ENCODE measurements at places on chromosomes 11 and 22.

- DNase-seq = no peak
These were observed 21.2 kb downstream of the A4GALT start for GRCh38 chr22:42699281-42699975.

DNA sequence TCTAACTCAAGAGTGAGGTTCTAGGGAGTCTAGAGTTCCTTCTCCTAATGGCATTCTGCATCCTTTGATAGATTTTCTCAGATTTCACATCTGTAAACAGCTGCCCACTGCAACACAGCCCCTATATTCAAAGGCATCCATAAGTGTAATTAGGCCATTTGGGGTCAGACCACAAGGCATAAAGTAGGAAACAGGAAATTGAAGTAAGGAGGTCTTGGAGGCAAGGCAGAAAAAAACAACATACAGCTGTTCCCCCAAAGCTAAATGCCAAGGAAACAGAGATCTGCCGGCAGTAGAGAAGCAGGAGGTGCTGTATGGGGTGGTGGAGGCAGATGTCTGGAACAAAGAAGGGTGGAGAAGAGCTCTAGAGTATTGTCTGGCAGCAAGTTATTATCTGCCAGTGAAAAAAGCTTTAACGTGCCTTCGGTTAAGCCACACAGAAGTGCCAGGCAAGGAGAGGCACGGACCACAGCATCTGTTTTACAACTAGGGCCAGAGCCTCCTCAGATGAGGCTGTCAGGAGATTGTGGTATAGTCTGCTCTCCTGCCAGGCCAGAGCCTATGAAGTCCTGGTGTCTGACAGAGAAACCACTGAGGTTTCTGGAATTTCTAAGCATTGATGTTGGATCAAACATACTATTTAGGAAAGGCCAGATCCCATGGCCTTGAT lies 100.2 kb upstream of the CHRM4 start:
- no peak for DNase-seq

GRCh38 chr11:130124096-130124495 lies 35.5 kb upstream of the ST14 start:
- DNase-seq = peak; percentile 80

DNA sequence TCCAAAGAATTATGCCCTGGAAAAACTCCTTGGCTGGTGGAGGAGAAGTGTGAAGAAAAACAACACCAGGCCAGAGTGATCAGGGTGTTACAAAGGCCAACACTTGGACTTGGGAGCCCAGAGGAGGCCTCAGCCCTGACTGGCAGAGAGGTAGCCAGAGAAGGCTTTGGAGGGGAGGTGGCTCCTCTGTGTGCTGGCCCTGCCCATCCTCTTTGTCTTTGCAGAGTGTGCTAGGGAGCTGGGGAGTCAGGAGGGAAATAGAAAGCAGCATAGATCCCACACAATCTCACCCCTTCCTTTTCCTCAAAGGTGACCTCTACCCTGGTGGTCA lies 12.0 kb upstream of the P2RY6 start:
- no peak for DNase-seq

DNA sequence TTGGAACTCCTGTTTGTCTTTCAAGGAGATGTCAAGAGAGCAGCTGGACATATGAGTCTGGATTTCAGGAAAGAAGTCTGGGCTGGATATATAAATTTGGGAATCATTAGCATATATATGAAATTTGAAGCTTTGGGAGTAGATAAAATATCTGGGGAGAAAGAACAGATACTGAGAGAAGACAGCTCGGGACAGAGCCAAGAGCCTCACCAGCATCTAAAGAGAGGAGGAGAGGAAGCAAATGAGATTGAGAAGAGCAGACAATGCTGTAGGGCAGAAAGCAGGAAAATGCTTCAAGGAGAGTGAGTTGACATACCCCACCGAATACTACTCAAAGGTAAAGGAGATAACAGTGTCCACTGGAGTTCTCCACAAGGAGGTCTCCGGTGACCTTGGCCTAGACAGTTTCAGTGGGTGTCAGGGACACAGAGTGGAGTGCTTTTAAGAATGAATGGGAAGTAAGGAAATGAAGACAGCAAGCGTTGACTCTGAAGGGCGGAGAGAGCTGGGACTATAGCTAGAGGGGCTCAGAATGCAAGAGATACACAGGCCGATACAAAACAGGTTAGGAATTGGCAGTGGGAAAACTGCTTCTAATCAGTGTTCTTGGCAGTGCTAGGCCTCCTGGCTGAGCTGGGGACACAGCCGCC lies 862 bp downstream of the APBB1 start:
- no peak for DNase-seq

DNA sequence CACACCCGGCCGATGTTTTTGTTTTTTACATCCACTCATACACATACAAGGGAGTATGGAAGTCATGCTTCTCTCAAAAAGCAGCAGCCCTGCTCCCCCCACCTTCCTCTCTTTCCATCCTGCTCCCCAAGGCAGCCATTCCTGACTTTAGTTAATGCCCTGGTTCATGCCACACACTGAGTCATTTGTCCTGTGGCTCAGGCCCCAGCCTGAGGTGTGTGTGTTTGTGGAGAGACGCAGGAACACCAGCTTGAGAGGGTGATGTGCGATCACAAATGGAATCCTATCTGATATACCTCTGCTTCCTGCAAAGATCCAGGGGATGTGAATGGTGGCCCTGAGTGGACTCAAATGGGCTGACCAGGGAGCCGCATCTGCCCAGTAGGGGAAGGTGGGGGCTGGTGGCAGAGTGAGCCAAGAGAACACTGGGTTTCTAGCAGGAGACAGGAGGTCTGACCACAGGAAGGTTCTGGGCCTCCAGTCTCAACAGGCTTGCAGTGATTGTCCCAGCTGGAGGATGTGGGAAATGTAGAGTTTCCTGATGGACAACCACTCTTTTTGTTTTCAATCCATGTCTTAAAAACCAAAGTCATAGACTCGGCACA lies 86.7 kb downstream of the OSBP2 start:
- DNase-seq = no peak

GRCh38 chr22:28977060-28977459 lies 84.6 kb downstream of the C22orf31 start:
- DNase-seq = no peak

DNA sequence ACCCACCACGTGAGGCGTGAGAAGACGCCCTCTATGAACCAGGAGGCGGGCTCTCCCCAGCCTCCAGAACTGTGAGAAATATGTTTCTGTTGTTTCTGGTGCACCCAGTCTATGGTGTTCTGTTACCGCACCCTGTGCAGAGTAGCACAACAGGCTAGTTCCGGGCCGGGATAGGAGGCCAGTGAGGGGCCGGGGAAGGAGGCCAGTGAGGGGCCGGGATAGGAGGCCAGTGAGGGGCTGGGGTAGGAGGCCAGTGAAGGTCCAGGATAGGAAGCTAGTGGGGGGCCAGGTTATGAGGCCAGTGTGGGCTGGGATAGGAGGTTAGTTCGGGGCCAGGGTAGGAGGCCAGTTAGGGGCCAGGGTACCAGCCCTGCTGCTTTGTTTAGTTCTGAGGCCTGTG lies 204.6 kb downstream of the BARX2 start:
- no peak for DNase-seq

DNA sequence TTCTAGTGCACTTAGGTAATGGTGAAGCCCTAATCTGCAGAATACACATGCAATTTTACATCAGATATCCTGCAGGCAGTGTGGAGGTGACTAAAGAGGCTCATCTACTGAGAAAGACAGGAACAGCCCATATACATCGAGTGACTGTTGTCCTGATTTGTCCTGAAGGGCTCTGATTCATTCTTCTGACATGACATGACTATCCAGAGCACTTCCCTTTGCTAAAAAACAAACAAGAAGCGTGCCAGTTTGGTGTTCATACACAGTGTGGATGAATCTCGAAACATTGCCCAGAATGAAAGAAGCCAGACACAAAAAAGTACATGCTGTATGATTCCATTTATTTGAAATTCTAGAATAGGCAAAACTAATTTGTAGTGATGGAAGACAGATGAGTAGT lies 48.0 kb upstream of the AMPD3 start:
- DNase-seq = no peak

GRCh38 chr11:34460278-34460677 lies 21.5 kb downstream of the CAT start:
- no peak for DNase-seq

GRCh38 chr22:47022075-47022473 lies 259.6 kb downstream of the TBC1D22A start:
- no peak for DNase-seq

- DNase-seq = no peak
These were observed 214.0 kb downstream of the BRD1 start for GRCh38 chr22:49613511-49614270.

DNA sequence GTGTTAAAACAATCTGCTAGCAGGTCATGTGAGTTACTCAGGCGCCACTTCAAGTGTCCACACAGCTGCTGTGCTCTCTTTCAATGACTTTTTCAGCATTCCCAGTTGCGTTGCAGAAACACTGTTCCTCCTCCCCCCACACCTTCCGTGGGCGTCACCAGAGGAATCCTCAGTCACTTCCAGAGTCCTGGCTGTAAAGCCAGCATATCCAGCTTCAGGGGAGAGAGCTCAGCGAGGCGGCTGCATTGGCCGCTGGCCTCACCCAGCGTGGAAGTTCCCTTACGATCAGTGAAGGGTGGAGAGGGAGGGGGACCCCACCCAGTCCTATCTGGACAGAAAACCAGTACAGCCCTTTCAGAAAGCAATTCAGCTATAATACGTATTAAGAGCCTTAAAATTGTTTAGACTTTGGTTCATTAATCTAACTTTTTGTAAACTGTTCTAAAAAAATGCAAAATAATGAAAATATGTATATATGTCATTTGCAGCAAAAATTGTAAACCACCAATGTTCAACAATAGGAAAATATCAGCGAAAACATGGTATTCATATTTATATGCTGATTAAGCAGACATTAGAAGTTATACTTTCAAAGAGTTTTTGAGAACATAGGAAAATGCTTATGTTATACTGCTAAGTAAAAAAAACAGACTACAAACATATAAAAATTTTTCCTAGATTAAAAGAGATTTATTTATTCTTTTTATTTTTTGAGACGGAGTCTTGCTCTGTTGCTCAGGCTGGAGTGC lies 2.8 kb upstream of the ANO9 start:
- no peak for DNase-seq

- DNase-seq = no peak
These were observed 14.8 kb downstream of the TRIM29 start for GRCh38 chr11:120122924-120123683.

DNA sequence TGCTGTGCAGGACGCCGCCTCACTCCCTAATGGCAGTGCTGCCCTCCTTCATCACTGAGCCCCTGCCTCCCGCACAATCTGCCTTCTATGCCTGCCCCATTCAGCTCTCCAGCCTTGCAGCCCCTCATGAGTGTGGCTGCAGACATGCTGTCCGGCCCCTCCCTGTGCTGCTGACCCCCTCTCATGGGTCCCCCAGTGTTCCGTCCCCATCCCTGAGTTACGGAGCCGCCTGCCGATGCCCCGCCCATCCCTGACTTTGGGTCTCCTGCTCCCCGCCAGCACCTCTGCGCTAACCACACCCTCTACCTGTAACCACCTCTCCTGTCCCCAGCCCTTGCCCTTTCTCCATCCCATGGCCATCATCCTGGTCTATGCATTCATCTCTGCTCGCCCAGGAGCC lies 33.3 kb downstream of the CTTN start:
- no peak for DNase-seq

GRCh38 chr11:86251345-86251744 lies 6.8 kb downstream of the EED start:
- DNase-seq = no peak

- DNase-seq = no peak
These were observed 110.0 kb upstream of the KIRREL3 start for GRCh38 chr11:127110542-127110941.

DNA sequence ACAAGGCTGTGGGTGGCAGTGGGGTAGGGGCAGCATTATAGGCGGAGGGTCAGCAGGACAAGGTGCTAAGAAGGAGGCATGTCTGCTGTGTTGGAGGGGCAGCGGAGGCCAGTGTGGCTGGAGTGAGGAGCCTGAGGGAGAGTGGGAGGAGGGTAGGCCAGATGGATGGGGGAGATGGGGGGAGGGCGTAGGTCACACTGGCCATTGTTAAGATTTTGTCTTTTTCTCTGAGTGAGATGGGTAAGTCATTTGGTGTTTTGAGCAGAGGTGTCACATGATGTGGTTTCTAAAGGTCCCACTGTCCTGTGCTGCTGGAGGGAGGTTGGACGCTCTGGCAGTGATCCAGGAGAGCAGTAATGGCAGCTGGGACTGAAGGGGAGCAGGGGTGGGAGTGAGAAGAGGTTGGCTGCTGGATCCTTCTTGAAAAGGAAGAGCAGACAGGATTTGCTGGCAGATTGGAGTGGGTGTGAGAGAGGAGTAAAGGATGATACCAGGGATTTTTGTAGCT lies 9.8 kb downstream of the PPP6R3 start:
- no peak for DNase-seq

GRCh38 chr22:30968015-30968923 lies at the start of gene MORC2:
Gene MORC2 (minus strand): TSS chr22:30968774. CDS start chr22:30967889, 885 bp downstream.
- peak; percentile 63 for DNase-seq

- peak; percentile 37 for DNase-seq
These were observed 56.7 kb upstream of the RAB38 start for GRCh38 chr11:88231894-88232482.

- no peak for DNase-seq
These were observed 41.9 kb upstream of the KIRREL3 start for GRCh38 chr11:127042445-127042844.

- DNase-seq = no peak
These were observed 45.2 kb downstream of the FAT3 start for GRCh38 chr11:92269841-92270240.

DNA sequence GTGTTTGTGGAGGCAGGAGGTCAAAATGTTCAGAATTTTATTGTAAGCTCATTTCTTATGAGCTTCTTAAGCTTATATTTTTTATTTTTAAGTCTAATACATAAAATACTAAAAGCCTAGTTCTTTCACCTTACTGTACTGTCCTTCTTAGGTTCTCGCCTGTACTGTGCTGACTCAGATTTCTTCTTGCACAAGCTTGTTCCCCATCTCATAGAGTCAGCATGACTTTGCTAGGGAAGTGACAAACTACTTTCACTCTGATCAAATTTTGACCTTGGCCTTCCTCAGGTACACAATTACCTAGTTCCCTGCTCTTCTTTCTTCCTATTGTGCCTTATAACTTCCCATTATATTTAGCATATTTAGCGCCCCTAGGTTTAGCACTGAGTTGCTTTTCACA lies 81.5 kb downstream of the STK33 start:
- DNase-seq = no peak

DNA sequence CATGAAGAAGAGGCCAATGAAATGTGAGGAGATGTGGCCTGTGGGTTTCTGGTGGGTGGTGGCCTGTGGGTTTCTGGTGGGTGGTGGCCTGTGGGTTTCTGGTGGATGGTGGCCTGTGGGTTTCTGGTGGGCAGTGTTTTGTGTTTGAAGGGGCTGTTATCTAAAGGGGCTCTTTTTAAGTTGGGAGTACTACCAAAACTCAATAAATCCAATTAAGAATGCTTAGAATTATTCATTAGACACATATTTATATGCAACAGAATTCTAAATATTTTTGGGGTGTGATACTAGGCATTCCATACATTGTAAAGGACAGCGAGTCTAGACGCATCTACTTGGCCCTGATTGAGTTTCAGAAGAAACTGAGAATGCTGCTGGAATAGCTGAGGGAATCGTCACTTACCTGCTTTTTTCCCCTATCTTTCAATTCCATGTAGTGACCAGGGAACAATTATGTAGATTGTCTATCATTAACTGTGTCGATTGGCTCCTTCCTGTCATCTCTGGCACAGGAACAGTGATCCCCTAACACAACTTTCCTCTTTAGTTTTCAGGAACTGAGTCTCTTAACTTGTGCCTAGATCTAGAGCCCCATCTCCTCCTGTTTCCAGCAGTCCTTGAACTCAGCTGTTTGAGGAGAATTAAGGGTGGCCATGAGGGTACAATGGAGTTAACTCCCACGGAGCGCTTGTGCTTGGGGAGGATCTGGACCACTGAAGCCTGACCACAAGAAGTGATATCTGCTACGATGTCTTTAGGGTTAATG lies 37.3 kb upstream of the TOP3B start:
- DNase-seq = no peak
